ENCODE measurements at places on chromosomes 16 and 17.
A peak's percentile ranks its signal among the peaks of the same experiment; 100 is the strongest.

GRCh38 chr17:80843741-80844156 lies 147.9 kb upstream of the CHMP6 start:
- DNase-seq: no peak

DNA sequence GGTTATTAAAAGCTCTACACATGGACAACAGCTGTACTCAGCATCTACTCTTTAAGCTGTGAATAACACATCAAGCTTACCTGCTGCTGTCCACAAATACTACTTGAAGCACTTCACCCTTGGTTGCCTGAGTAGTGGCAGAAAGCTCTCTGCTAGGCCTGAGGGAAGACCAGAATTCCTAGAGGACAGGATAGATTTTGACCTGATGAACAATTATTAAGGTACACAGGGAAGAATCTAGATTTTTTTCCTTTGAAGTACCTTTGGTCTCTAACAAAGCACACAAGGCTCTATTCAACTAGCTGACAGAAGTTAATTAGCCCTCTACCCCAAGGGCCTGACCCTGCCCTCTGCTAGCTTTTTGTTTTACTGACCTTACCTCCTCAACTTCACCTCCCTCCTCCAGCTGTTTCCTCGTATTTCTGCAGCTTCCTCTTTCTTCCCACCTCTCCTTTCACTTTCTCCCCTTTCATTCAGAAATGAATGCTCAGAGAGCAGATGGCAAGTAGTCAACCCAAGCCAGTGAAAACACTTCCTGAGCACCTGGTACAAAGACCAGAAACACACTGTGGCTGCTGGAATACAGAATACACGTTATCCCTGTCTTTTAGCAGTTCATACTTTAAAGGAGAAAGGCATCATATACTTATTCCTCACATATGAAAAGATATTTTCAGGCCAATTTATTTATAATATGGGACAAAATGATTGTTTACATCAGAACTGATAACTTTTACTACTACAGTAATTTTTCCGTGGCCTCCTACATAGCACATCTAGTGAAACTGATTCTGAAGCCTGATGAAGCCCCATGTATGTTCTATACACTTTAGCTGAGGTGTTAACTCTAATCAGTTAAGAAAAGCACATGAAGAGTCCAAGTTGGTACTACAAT lies 5.7 kb upstream of the VEZF1 start:
- DNase-seq: peak; percentile 31

DNA sequence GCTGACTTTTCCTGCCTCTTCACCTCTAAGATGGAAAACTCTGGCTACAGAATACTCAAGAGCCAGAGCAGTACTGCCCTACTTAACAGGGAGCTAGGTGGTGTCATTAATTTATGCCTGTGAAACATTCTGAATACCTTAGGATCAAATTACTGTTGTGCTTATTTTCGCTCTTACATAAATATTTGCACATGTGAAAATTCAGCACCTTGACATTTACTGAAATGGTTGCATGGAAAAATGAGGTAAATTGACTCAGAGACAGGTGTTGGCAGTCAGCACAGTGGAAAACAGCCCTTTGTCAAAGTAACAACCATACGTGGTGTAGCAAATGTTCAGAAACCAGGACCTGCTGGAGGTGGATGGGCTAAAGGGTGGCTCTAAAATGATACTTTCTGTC lies 193.6 kb downstream of the CDH8 start:
- DNase-seq: no peak

GRCh38 chr17:50479522-50480141 lies 972 bp downstream of the RSAD1 start:
- peak; percentile 81 for DNase-seq

DNA sequence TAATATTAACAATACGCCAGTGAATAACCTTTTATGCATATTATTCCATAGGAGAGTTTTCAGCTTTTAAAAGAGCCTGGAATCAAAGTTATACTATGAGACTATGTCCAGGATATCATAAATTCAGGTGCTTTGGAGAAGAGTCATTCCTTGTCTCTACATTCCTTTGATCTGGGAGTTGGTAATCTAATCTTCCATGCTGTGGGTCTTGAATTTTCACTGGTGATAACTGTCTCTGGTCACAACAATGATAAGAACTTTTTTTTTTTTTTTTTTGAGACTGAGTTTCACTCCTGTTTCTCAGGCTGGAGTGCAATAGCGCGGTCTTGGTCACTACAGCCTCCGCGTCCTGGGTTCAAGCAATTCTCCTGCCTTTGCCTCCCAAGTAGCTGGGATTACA lies 50.8 kb downstream of the CHD9 start:
- no peak for DNase-seq

GRCh38 chr17:17347956-17348871 lies 45.0 kb downstream of the NT5M start:
- no peak for DNase-seq

DNA sequence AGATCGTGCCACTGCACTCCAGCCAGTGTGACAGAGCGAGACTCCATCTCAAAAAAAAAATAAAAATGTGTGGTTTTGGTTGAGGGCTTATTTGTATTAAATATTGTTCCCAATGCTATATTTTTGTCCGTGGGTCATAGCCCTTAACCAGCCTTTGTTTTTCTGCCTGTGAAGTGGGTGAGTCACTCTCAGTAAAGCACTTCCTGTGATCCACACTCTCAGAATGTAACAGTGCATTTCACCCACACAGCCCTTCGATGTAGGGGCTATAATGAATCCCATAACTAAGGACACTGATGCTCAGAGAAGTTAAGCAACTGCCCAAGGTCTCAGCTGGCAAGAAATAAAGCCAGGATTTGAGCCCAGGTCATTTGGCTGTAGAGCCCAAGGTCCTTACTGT lies 34.7 kb upstream of the POLR3E start:
- no peak for DNase-seq

GRCh38 chr17:6901086-6901485 lies 69.6 kb upstream of the TEKT1 start:
- DNase-seq: no peak

GRCh38 chr16:67936124-67936879 lies at the start of gene PSMB10:
Gene PSMB10, minus strand, starts transcription at chr16:67936850. Its CDS starts 101 bp downstream, at chr16:67936749.
- peak; percentile 77 for DNase-seq

- no peak for DNase-seq
These were observed 99.8 kb downstream of the CPPED1 start for GRCh38 chr16:12703935-12704334.

Data from germinal center (tissue), 1 donor.